Activated CD4-positive, alpha-beta memory T cell treated with anti-CD3 and anti-CD28 coated beads, Interleukin-2, amount 10 ng/mL, durations not matched to agents 7 days and 5 days (primary cell): ENCODE measurements at places on chromosomes 5 and 9. TPM values are rescaled to one million over a fixed set of nuclear protein-coding genes. Genes with fewer than 3 reads are reported as not detected.

Gene ENHO
- not detected for total RNA-seq

Gene GABRA1
- total RNA-seq = not detected

Gene ADRB2
- total RNA-seq = 6.9 TPM

Gene IQGAP2
- 118 TPM for total RNA-seq

Gene MCIDAS
- not detected for total RNA-seq

Gene SAXO1
- not detected for total RNA-seq

Gene SLIT3
- not detected for total RNA-seq

Gene SAPCD2
- total RNA-seq = 26.8 TPM

Gene WNT8A
- total RNA-seq = not detected

Gene RAB3C
- total RNA-seq = not detected

Gene ANGPTL2
- total RNA-seq = not detected

Gene HAPLN1
- total RNA-seq = not detected

Gene LYRM7
- total RNA-seq = 9.8 TPM

Gene SQSTM1
- total RNA-seq = 178 TPM

Gene IFNA13
- not detected for total RNA-seq

Gene SPATA6L
- total RNA-seq = 0.43 TPM

Gene SHB
- 1.0 TPM for total RNA-seq

Gene FOXE1
- not detected for total RNA-seq

Gene WDR31
- 0.85 TPM for total RNA-seq

Gene CARD9
- 0.55 TPM for total RNA-seq

Gene CETN3
- total RNA-seq = 34.7 TPM

Gene PGM5
- not detected for total RNA-seq
